Left ventricle myocardium superior (tissue), 1 donor: ENCODE measurements at places on chromosomes 3 and 15. TPM values are rescaled to one million over a fixed set of nuclear protein-coding genes. Genes with fewer than 3 reads are reported as not detected.

Gene OGG1
- total RNA-seq, result 8.8 TPM

Gene GYG1
- 179 TPM for total RNA-seq

Gene OR5K3
- total RNA-seq, result not detected

Gene IL5RA
- total RNA-seq, result 0.17 TPM

- DNase-seq, result no peak
Observed at GRCh38 chr15:91924183-91924582, 70.7 kb downstream of the SLCO3A1 start.

DNA sequence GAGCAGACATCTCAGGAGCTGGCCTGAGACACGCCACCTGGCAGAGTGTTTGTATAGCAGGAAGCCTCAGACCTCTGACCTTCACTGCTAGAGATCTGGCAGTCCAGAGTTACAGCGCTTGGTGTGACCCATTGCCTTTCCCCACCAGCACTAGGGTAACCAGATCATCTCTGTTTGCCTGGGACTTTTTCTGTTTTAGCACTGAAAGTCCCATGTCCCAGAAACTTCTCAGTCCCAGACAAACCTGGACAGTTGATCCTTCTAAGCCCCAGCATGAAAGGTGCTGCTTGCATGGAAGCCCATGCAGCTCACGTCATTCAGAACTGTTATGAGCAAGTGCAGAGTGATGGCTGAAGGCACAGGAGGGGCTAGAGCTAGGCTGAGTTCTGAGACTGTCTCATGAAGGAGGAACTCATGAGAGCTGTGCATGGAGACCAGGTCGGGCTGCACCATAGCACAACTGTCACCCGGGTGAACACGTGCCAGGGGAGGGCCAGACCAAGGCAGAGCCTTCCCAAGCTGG, 18.2 kb upstream of the AHSG start:
- no peak for DNase-seq
